MCF 10A (cell line): ENCODE measurements at places on chromosomes 2 and 18. TPM values are rescaled to one million over a fixed set of nuclear protein-coding genes. Genes with fewer than 3 reads are reported as not detected.

GPR35 gene
- 0.42 and 0.81 TPM in 2 replicates for total RNA-seq

DNA sequence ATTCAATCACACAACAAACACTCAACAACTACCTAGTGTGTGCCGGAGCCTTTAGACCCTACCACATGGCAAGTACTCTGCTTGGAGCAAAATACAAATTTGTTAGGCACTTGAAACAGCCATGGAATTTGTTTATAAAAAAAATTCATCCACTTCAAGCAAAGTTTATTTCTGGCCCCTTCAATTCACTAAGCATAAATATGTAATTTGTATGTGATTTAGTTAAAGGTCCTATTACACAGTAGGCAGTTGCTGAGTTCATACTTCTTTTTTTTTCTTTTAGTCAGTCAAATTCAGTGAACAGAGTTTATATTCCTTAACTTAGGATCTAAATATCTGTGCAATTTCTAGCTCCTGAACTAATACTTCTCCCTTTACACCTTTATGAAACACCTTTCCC lies 22.5 kb downstream of the GCFC2 start:
- DNase-seq: no peak

DNA sequence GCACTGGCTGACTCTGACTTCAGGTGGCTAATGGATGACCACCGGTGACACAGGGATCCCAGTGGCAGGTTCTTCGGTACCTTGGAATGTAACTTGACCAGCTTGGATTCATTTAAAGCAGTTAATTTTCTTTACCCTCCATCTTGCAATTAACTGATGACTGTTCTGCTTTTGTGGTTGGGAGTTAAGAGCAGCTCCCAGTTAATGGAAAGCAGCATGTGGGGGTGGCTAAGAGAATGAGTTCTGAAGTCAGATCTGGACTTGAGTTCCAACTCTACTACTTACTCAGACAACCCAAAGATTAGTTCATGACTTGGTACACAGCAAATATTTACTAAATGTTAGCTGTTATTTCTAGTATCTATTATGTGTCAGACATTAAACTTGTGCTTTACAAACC lies 58.5 kb downstream of the FAM228A start:
- no peak for DNase-seq

DNA sequence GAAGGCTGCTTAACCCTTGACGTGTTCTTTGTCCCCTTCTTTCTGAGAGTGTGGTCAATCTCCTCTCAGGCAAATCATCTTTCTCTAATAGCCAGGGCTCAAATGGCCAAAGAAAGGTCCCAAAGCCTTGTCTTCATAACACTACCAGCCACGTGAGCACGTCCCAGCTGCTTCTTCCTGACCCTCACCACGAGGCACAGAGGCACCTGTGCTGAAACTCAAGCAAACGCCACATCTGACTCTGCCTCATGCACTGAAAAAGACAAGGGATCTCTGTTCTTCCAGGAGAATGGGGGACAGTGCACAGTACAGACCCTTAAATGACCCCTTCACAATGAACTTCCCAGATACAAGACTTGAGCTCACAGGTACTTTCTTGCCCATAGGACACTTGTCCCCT lies 31.8 kb downstream of the BCL11A start:
- no peak for DNase-seq

GRCh38 chr2:146818122-146818521 lies 1026.7 kb upstream of the ACVR2A start:
- no peak for DNase-seq

DNA sequence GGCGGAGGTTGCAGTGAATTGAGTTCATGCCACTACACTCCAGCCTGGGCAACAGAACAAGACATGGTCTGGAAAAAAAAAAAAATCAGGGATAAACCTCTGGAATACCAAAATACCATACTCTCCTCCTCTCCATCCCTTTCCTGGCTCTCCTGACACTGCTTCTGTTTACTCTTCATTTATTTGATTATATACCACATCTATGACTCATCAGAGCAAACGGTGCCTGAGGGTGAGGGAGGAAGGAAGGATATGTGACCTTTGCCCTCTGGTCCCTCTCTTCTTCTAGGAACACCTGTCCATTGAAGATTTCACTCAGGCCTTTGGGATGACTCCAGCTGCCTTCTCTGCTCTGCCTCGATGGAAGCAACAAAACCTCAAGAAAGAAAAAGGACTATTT lies 30.0 kb downstream of the VIL1 start:
- peak; percentile 69 for DNase-seq

DNA sequence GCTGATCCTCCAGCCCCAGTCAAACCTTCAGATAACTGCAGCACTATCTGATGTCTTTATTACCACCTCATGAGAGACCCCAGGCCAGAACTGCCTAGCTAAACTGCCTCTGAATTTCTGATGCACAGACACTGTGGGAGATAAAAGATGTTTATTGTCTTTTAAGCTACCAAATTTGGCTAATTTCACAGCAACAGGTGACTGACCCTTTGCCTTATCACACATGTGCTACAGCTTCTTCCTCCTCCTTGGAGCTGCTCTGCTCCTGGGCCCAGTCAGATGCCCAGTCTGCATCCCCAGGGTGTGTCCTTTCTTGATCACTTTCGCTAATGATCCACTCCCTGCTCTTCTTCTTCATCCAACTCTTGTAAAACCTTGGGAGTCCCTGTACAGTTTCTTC lies 19.6 kb upstream of the ACOXL start:
- DNase-seq: no peak

GRCh38 chr2:178377046-178377445 lies 73.9 kb downstream of the PRKRA start:
- no peak for DNase-seq

DNA sequence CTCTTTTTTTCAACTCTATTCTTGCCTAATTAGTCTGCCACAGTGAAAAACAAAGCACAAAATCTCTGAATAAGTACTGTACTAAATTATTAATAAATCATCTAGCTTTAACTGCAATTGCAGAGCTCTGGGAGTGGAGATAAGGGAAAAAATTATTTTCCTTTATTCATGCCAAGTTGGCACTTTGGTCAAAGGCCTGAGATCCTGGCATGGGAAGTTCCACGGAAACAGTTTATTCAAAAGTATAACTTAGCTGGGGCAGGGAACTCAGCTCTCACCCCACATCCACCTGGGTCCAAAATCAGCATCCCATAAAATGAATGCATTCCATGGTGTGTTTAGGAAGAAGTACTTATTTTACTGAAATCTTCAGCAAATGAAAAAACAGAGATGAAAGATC lies 185.2 kb upstream of the APCDD1 start:
- no peak for DNase-seq

DNA sequence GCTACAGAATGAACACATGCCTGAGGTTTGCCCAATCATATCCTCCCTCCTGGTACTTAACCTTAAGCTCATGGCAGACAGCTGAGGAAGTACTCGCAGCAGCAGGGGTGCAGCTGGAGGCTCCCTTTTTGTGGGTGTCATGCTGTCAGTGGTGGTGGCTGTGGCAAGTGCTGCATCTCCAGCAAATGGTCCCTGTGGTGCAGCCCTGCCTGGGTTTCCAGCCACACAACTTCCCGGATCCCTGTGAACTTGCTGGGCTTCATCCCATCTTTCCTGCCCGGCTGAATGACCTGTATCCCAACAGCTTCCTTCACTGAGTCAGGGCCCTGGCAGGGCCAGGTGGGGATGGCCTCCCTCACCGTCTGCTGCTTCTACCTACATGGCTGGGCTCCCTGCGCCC lies 5.0 kb downstream of the TMEM185B start:
- DNase-seq: no peak
